ENCODE measurements at places on chromosomes 13 and 19.

- no peak for DNase-seq
Observed at GRCh38 chr19:28884786-28885476, 328.0 kb downstream of the UQCRFS1 start.

DNA sequence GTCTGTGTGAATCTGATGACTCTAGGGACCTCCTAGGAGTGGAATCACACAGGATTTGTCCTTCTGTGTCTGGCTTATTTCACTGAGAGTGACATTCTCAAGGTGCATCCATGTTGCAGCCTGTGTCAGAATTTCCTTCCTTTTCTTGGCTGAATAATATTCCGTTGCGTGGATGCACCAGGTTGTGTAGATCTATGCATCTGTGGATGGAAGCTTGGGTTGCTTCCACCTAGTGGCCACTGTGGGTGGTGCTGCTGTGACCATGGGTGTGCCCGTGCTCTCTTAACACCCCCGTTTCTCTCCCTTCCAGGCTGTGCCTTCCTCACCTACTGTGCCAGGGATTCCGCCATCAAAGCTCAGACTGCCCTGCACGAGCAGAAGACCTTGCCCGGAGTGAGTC is 26.2 kb downstream of the CELF5 start:
- DNase-seq = no peak

GRCh38 chr19:20662421-20663105 is 1.2 kb upstream of the ZNF626 start:
- no peak for DNase-seq

DNA sequence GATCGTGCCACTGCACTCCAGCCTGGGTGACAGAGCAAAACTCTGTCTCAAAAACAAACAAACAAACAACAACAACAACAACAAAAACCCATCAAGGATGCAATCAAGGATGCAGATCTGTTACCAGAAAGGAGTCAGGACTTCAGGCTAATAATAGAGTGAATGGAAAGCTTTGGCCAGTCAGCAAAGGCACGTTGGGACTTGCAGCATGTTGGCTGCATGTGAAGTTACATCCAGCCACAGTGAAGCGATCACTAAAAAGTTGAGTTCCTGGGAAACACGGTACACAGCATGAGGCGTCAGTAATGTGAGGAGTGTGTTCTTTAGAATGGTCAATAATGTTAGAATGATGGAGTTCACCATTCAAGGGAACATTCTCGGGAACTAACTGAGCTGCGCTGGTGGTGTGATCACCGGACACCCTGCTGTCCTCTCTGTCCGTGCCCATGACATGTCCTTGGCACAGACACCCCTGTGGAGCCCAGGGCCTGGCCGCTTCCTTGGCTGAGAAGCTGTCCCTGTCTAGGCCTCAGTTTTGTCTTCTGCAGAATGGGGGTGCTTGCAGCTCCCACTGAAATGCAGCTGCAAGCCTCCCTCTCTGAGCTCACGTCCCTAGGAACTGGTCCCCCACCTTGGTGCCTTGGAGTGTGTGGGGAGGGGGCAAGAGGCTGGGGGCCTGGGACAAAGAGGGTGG is 2.3 kb upstream of the LGALS7B start:
- no peak for DNase-seq

GRCh38 chr13:26680572-26680971 is 80.0 kb downstream of the GPR12 start:
- DNase-seq = no peak

All from NCI-H510A treated with DMSO at 0.1 percent for 48 hours (cell line).